ENCODE measurements at places on chromosomes 3 and 15.
A peak's percentile ranks its signal among the peaks of the same experiment; 100 is the strongest.

DNA sequence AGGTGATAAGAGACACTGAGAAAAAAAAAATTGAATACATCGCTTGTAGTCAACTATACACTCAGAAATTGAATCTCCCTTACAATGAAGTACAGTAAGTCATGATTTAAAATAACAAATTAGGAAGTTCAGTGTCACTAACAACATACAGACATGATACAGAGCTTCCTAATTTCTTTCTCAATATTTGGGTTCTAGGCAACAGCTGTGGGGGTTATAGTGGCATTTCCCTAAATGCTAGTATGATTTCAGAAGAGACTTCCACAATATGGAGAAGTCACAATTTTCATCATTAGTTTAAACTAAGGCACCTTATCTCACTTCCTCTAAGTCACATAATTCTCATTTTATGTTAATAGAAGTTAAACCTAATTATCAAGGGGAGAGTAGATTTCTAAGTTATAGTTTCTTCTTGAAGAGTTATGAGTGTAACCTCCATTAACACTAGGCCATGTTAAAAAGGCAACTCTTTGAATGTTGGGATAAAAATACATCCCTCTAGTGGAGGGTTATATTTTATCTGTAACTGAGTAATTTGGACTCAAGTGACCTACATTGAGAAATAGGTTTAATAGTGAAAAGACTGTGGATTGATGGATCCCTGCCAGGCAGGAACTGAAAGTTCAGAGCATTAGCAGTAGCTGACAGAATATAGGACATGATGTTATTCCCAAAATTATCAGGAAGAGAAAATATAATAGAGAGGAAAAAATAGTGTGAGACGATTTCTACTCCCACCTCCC is 286.0 kb upstream of the SUCLG2 start:
- no peak for DNase-seq

DNA sequence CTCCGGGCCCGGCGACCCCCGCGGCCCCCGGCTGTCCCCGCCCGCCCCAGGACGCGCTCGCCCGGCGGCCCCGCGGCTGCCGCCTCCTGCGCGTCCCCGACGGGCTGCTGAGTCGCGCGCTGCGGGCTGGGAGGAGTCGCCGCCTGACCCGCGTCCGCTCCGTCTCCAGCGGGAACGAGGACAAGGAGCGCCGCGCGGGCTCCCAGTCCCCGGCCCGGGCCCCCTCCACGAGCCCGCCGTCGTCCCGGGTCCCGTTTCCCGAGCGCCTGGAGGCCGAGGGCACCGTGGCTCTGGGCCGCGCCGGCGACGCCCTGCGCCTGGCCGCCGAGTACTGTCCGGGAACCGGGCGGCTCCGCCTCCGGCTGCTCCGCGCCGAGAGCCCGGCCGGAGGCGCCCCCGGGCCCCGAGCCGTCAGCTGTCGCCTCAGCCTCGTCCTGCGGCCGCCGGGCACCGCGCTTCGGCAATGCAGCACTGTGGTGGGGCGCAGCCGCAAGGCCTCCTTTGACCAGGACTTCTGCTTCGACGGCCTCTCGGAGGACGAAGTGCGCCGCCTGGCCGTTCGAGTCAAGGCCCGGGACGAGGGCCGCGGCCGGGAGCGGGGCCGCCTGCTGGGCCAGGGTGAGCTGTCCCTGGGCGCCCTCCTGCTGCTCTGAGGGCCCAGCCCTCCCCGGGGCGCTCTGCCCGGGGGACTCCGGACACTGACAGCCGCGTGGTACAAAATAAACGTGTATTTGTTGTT is 1.5 kb downstream of the C2CD4A start:
- peak; percentile 10 for DNase-seq

DNA sequence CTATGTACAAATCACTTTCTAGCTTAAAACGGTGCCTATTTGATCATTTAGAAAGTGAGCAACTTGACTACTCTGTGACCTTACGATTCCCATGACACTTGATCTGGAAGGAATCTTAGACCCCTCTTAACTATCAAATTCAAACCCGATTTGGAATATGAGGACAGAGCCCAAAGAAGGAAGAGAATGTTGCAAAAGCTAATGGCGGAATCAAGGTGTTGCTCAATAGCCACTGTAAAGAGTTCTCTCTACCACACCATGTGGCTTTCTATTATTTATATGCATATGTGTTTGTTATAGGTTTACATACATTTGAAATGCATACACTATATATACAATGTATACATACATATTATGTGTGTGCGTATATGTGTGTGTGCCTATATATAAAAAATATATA is 39.9 kb downstream of the PYDC2 start:
- no peak for DNase-seq

DNA sequence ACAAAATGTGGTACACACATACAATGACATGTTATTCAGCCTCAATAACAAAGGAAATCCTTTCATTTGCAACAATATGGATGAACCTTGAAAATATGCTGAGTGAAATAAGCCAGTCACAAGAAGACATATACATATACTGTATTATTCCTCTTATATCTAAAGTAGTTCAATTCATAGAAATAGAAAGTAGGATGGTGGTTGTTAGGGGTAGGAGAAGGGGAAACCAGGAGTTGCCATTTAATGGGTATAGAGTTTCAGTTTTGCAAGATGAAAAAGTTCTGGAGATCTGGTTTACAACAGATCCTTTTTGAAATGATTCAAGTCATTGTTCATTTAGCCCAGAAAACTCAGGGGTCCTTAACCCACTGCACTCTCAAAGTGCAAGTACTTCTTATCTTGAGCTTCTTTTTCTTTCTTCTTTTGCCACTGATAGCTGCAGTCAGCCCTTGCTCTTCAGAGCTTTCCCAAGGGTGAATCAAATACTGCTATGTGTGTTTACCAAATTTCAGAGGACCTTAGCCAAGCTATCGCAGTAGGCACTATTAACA is 208.0 kb upstream of the EOMES start:
- DNase-seq: no peak

DNA sequence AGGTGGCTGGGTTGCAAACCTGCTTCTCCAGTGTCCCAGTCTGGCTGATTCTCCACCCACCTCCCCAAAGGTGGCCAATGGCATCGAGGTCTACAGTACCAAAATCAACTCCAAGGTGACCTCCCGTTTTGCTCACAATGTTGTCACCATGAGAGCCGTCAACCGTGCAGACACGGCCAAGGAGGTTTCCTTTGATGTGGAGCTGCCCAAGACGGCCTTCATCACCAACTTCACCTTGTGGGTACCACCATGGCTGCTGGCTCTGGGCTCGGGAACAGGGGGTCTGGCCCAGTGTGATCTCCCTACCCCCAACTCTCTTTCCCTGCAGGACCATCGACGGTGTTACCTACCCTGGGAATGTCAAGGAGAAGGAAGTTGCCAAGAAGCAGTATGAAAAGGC is 1.8 kb downstream of the ITIH3 start:
- DNase-seq: no peak

DNA sequence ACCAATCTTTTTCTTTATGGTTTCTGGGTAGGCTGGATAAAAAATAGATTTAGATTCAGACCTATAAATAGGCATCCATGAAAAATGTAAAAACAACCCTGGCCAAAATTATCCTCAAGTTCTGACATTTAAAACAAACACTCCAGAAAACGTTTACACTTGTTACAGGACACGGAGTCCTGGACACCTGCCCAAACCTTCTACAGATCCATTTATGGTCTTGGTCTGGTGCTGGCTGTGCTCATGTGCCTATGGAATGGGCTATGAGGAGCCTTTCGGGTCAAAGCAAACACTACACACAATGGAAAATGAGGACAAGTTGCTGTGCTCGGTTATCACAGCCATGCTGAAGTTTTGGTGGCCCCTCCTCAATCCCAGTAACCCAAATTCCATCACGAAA is 108.1 kb downstream of the PDZRN3 start:
- DNase-seq: no peak

GRCh38 chr3:108090049-108090700 is 656 bp downstream of the CD47 start:
- DNase-seq: peak; percentile 77

- DNase-seq: no peak
Measured at GRCh38 chr15:42154956-42155355, 1.5 kb downstream of the PLA2G4F start.

DNA sequence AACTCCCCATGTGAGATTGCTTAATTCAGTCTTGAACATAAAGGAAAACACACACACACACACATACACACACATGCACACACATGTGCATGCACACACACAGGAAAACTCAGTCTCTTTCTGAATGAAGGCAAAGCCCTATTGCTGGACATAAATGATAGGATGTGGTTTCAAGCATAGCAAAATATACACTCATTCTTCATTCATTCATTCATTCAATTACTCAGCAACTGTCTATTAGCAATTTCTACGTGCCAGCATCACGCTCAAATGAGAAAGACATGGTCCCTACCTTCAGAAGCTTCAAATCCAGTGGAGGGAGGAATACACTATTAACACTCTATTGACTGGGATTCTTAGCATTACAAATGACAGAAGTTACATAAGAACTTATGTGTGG is 41.8 kb upstream of the UBE2E2 start:
- DNase-seq: no peak

DNA sequence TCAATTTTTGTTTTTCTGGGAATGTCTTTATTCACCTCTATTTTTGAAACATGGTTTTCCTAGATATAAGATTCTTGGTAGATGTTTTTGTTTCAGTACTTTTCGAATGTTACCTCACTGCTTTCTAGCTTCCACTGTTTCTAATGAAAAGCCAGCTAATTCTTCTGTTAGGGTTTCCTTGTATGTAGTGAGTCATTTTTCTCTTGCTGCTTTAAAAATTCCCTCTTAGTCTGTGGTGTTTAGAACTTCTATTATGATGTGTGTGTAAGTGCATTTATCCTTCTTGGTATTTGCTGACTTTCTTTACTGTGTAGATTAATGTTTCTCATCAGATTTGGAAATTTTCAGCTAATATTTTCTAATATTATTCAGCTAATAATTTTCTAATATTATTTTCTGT is 151.1 kb upstream of the OSTN start:
- DNase-seq: no peak

GRCh38 chr3:42884324-42884723 is 8.6 kb upstream of the CYP8B1 start:
- DNase-seq: no peak

GRCh38 chr3:126151562-126152302 is 28.7 kb downstream of the ALDH1L1 start:
- DNase-seq: no peak

DNA sequence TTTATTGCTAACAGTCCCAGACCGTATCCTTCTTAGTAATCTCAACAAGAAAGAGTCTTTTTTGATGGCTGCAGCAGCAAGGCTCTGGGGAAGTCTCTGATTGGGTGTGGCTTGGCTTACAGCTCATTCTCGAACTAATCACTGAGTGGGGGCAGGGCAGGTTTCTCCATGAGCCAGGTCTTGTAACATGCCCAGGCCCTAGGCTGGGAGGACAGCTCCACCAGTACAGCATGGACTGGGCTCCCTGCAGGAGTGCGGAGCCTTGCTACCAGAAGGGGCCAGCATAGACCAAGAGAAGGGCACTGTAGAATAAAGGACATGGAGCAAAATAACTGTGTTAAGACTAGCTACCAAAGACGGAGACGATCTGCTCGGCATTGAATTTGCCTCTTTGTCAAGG is 7.2 kb downstream of the CD276 start:
- no peak for DNase-seq
